ENCODE measurements at places on chromosomes 1 and 21.

DNA sequence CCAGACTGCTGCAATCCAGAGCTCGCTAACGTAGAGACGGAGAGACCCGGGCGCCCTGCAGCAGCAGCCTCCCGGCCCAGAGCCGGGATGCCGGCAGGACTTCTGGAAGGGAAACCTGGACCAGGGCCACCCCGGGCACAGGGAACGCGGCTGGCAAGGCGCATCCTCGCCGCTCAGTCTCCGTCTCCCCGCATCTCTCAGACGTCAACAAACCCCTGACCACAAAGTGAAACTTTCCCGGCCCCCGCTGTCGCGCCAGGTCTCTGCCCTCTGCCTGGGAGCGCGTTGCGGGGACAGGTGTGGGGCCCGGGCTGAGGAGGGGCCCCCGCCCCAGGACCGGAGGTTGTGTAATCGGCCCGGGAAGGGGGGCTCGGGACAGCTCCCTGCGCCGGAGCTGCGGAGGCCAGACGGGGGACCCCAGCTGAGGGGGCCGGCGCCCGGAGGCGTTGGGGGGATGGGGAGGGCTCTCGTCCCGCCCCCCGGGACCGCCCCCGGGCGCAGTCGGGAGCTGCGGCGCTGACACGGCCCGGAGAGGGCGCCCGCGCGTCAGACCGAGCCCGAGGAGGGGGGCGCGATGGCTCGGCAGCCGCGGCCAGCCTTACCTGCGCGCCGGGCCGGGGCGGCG lies 116.6 kb upstream of the HIVEP3 start:
- peak; percentile 57 for DNase-seq

DNA sequence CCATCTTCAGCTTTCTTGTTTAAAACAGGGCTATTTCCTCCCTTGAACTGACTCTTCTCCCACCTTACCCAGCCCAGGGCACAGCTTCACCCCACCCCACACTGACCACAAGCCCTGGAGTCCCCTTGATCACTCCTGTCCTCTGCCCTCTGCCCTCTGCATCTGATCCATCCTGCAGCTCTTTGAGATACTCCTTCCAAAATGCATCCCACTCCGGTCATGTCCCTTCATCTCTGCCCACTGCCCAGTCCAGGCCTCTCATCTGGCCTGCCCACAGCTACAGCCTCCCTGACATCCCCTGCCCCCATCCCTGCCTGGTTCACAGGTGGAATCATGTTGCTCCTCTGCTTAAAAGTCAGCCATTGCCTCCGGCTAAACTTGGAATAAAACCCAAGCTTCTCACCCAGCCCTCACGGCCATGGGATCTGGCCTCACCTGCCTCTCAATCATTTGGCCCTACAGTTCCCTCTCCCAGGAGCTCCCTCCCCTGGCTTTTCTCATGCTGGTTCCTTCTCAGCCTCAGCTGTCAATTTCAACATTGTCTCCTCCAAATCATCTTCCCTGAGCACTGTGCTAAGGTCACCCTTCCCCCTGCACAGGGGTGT lies 202.0 kb downstream of the MATN1 start:
- no peak for DNase-seq

DNA sequence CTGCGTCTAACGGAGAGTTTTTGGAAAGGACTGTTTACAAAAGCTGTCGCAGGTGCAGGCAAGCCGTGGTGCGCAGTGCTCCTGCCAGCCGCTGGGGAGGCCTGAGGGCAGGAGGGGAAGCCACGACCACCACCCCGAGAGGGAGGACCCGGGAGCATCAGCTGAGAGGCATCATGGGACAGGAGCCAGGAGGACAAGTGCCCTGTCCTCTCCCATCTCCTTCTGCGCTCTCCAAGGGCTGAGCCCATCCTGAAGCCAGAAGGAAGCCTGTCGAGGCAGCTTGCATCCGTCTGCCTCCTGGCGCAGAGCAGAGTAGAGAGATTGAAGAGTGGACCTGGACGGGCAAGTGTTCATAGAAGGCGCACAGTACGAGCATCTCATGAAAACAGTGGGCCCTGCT lies 310.9 kb downstream of the KIF26B start:
- no peak for DNase-seq

- DNase-seq = no peak
Measured at GRCh38 chr1:8259498-8260290, 58.2 kb upstream of the SLC45A1 start.

GRCh38 chr1:209805875-209806760 lies at the start of gene IRF6:
Gene IRF6, minus strand, starts transcription at chr1:209806142. Its CDS starts 4,729 bp downstream, at chr1:209801413.
- peak; percentile 47 for DNase-seq

DNA sequence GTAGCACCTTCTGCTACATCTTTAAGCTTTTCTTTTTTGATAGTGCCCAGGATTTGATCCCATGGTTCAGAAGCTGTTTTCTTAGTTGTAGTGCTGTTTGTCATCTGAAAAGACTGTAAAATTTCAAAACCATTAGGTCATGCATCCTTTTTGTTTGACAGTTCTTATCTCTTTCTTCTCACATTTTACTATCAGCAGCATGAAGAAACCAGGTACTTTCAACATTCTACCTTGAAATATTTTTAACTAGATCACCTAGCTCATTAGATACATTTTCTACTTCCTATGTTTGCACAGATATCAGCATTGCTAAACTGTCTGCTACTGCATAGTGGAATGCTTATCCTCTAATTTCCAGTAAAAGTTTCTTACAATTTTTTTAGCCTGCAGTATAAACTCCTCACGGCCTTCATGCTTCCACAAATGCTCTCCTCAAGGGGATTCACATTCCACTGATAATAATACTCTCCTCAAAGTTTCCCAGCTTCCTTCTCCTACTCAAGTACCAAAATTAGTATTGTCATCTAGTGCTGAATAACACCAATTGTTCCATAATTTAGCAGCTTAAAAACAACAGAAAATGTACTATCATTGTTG lies 243.9 kb upstream of the ZRANB2 start:
- DNase-seq = no peak

DNA sequence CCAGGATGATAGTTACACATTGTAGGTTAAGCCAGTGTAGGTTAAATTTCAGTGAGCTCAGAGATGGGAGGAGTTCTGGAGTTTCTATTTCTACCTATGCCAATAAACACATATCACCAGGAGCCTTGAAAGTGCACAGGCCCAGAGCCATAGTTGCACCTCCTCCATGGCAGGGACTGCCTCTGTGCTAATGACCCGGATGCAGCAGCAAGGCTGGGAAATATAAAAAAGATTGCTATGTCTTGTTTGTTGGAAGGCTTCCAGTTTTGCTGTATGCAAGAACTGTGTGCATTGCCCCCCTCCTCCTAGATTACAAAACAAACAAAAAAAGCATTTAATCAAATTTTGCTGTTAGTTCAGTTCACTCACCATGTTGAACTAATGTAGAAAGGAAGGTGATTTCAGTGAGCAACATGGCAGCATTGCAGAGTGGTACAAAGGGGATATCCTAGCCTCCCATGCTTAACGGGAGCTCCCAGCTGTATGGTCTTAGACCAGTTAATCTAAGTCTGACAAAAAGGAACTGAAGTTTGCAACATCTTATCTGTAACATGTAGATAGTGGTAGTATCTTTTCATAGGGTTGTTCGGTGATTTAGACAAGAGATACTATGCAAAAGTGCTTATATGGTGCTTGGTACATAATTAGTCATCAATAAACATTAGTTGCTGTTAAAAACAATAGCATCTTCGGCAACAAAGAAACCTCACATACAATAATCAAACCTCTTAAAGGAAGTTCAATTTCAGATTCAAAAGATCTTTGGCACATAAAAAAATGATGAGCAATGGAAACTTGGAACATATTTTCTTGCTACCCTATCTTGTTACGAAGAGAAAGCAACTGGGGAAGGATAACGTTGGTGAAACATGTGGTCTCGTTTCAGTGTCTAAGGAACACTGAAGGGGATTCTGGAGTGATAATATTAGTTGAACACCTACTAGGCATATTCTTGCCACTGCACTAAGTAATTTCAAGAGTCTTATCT lies 309.5 kb downstream of the ASTN1 start:
- no peak for DNase-seq
